ENCODE measurements at places on chromosomes 2 and 18.

DNA sequence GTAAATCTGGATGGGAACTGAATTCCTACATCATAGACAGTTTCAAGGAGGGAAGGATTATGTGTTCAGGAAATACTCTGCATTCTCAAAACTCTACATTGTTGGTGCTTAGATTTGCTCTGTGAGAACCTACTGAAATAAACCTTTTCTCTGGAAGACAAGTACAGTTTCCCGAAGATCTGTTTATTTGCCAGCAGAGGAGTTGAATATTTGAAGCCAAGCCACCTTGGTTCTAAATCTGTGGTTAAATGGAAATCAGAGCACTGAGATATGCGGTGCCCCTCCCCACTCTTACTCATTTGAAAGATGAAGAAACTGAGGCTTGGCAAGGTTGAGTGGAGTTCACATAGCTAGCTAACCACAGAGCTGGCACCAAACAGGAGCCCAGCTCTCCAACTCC is 146.3 kb upstream of the CTAGE1 start:
- no peak for DNase-seq

- DNase-seq, result no peak
These were observed 107.1 kb upstream of the CTAGE1 start for GRCh38 chr18:22524783-22525182.

GRCh38 chr2:58146707-58147106 is 94.4 kb downstream of the FANCL start:
- DNase-seq, result no peak

DNA sequence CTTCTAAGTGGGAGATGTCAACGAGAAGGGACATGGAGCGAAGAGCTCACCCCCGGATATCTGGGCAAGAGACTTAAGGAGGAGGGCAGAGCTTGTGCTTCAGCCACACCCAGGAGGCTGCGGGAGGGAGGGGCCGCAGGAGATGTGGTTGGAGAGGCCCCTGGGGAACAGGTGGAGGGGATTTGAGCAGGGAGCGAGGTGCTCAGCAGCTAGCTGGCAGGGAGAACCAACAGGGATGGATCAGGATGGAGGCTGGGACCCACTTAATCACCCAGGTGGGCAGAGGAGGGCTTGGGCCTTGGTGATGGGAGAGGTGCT is 78.3 kb downstream of the MBP start:
- no peak for DNase-seq

GRCh38 chr18:37764541-37765288 is 199.1 kb upstream of the CELF4 start:
- DNase-seq, result no peak

- peak; percentile 8 for DNase-seq
These were observed 489.5 kb downstream of the IRS1 start for GRCh38 chr2:226310146-226310545.

DNA sequence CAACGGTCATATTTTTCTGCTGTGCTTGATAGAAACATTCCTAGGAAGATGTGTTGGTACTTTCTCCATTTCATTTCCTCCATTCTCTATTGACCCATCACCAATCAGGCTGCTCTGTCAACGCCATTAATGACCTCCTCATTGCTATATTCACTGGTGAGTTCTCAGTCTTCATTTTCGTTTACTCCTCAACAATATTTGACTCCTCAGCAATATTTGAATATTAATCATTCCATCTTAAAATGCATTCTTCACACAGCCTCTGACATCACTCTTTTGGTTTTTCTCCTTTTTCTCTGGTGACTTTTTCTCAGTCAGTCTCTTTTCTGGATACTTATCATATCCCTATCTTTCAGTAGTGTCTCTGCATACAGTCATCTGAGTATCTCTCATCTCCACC is 323.5 kb upstream of the CRIM1 start:
- no peak for DNase-seq

- DNase-seq, result no peak
These were observed 12.2 kb upstream of the PSMA8 start for GRCh38 chr18:26121476-26121875.

GRCh38 chr2:110872521-110872920 is 140.1 kb downstream of the ACOXL start:
- no peak for DNase-seq

- no peak for DNase-seq
These were observed 70.4 kb downstream of the KIAA1328 start for GRCh38 chr18:36899289-36899688.

Data from hindlimb muscle (tissue), 1 donor.